ENCODE measurements at places on chromosomes 6 and 20. TPM values are rescaled to one million over a fixed set of nuclear protein-coding genes. Genes with fewer than 3 reads are reported as not detected.

Gene PNPLA1
- not detected for total RNA-seq

Gene KIAA0408
- total RNA-seq, result 1.4 TPM

Gene KCNQ5
- total RNA-seq, result 1.0 TPM

Gene SMIM26
- 61.0 TPM for total RNA-seq

Gene HDAC2
- total RNA-seq, result 289 TPM

Gene TMEM170B
- total RNA-seq, result 7.3 TPM

Gene GATA5
- 3.8 TPM for total RNA-seq

GRCh38 chr20:4902788-4903187, 98.5 kb downstream of the SLC23A2 start:
- no peak for DNase-seq
- peaks cover 9% of the 10 kb centered on the region for H3K36me3 ChIP-seq
- no peaks in the 10 kb centered on the region for H3K27me3 ChIP-seq
- H3K4me3 ChIP-seq, result no peak overlapping the region
- peaks cover 6% of the 10 kb centered on the region for H3K4me1 ChIP-seq
- no peak overlapping the region for H3K27ac ChIP-seq

DNA sequence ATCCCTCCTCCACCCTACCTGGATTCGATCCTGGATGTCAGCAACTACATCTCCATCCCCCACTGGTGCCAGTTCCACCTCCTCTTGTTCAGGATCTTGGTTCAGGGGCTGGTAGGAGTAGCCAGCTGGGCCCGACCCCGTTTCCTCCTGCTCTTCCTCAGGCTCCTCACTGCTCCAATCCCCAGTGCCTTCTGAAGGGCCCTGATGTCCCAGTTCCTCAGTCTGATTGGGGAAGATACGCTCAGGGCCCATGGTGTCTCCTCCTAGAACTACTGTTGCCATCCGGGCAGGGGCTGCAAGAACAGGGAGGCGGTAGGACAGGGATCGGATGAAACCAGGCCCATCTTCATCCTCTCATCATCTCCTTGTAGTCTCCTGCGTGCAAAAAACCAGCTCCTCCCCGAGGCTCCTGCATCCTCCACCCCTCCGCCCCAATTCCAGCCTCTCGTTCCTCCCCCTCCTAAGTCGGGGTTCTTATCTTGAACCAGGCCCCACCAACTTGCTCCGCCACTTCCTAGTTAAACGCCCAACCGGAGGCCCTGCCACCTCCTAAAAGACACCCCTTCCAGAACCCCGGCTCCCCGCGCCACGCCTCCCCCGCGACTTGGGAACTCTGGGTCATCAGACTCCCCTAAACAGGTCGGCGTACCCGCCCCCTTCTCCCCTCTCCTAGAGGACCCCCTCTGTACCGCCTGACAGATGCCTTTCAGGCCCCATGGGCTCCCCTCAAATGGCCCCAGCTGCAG, 476 bp downstream of the MEA1 start:
- peak overlapping the region; percentile 93 for H3K4me3 ChIP-seq
- H3K27ac ChIP-seq, result peak overlapping the region; percentile 92
- peaks cover 30% of the 10 kb centered on the region for H3K4me1 ChIP-seq
- H3K27me3 ChIP-seq, result no peaks in the 10 kb centered on the region

DNA sequence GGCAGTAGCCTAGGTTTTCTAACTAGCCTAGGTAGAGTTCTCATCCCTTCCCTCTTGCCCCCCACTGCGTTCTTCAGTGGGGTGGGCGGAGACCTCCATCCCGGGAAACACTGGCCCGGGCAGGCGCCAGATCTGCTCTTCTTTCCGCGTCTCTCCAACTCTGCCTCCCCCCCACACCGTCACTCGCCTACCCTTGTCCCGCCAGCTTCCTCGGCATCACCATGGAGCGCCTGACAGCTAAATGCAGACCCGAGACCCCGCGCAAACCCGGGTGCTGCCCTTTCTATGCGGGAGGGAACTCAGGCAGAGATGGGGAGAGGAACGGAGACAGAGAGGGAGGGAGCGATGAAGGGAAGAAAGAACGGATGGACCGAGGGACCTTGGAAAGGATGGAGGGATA, 1494.8 kb upstream of the DEFB115 start:
- no peaks in the 10 kb centered on the region for H3K27me3 ChIP-seq
- peaks cover 4% of the 10 kb centered on the region for H3K36me3 ChIP-seq
- H3K27ac ChIP-seq, result no peak overlapping the region

DNA sequence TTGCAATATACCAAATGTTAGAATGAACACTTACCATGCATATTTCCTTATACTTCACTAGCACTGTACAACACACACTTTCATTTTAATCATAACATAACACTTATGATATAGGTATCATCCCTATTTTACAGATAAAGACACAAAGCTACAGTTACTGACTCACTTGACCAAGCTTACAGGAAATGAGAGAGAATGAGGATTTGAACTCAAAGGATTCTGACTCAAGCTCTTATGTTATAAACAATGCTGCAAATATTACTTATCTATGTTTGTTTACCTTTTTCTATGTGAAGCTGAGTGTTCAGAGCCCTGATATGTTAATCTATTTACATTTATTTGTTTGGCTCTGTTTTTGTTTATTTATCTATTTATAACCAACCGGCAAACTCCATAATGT, 245.4 kb downstream of the PTPRK start:
- H3K36me3 ChIP-seq, result peaks cover 3% of the 10 kb centered on the region
- no peaks in the 10 kb centered on the region for H3K27me3 ChIP-seq
- DNase-seq, result no peak
- H3K4me1 ChIP-seq, result peaks cover 31% of the 10 kb centered on the region

- H3K36me3 ChIP-seq, result peaks cover 21% of the 10 kb centered on the region
- H3K4me1 ChIP-seq, result no peaks in the 10 kb centered on the region
- H3K27me3 ChIP-seq, result no peaks in the 10 kb centered on the region
- no peak overlapping the region for H3K4me3 ChIP-seq
- no peak overlapping the region for H3K27ac ChIP-seq
These were observed 143.3 kb upstream of the GPR6 start for GRCh38 chr6:109834595-109835437.

- no peaks in the 10 kb centered on the region for H3K27me3 ChIP-seq
- no peak overlapping the region for H3K27ac ChIP-seq
- no peak for DNase-seq
These were observed 124.6 kb downstream of the AFG1L start for GRCh38 chr6:108419474-108419873.

DNA sequence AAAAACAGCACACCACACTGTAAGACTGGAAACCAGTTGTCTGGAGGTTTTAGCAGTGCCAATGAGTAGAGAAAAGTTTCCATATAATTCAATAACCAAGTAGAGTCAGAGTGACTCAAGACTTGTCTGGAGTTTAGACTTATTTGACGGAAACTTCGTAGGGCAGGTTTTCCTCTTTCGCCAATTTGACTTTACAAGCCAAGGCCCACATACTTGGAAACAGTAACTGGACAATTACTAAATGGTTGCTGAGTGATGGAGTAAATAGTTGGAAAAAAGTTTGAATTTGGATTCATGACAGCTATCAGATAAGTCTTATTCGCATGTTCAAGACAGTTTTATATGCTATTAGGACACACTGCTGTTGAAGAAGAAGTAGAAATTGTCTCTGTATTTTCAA, 48.1 kb upstream of the CTAGE9 start:
- no peaks in the 10 kb centered on the region for H3K36me3 ChIP-seq
- no peak for DNase-seq
- no peak overlapping the region for H3K27ac ChIP-seq
- H3K4me3 ChIP-seq, result no peak overlapping the region
- peaks cover 15% of the 10 kb centered on the region for H3K4me1 ChIP-seq

- H3K4me1 ChIP-seq, result peaks cover 27% of the 10 kb centered on the region
- no peak overlapping the region for H3K4me3 ChIP-seq
- no peak for DNase-seq
- peaks cover 1% of the 10 kb centered on the region for H3K36me3 ChIP-seq
- no peaks in the 10 kb centered on the region for H3K27me3 ChIP-seq
- H3K27ac ChIP-seq, result no peak overlapping the region
These were observed 434.1 kb upstream of the SOX4 start for GRCh38 chr6:21159465-21159864.

Measured in progenitor cell of endocrine pancreas (in vitro differentiated cells).